ENCODE measurements at places on chromosomes 5 and 9.

DNA sequence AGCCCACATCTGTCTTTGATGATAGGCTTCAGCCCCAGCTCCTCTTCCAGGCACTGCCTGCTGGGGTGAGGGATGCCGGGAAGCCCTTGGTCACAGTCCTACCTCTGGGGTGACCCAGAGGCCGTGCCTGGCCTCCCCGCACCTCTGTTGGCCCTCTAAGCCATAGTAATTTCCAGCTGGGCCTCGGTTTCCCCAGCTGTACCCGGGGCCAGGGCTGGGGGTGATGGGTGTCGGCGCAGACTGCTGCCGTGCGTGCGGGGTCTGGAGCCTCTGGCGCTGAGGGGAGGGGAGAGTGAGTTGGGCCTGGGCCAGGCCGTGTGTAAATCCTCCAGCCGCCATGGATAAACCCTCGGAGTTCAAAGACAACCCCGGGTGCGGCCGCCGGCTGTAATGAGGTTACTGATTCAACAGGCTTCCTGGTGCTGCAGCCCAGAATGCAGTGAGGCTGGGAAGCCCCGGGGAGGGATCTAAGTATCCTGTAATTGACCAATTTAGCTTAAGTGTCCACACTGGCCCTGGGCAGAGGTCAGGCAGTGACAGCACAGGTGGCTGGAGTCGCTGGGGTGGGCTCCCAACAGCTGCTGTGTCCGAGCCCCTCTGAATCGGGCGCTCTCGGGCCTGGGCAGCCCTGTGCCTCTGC lies 7.1 kb downstream of the RXRA start:
- DNase-seq, result no peak

DNA sequence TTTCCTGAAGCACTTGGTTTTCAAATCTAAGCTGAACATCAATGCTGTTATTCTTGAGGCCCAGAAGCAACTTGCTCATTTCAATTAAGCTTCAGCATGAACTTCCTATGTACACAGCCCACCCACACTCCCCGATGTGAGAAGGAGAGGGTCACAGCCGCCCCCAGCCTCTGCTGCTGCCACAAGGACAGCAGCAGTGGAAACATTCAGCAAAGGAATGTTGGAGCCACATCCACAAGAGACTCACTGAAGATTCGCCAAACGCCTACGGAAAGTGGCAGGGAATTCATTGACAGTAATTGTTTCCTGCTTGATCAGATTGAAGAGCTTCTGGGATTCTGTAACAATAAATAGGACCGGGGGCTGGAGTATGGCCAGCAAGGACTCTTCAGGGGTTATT lies 2.9 kb downstream of the TGFBI start:
- no peak for DNase-seq

- DNase-seq, result no peak
Observed at GRCh38 chr9:133725886-133726285, 12.3 kb downstream of the SARDH start.

- DNase-seq, result peak; percentile 87
Observed at GRCh38 chr5:81755320-81755719, 4.4 kb upstream of the SSBP2 start.

DNA sequence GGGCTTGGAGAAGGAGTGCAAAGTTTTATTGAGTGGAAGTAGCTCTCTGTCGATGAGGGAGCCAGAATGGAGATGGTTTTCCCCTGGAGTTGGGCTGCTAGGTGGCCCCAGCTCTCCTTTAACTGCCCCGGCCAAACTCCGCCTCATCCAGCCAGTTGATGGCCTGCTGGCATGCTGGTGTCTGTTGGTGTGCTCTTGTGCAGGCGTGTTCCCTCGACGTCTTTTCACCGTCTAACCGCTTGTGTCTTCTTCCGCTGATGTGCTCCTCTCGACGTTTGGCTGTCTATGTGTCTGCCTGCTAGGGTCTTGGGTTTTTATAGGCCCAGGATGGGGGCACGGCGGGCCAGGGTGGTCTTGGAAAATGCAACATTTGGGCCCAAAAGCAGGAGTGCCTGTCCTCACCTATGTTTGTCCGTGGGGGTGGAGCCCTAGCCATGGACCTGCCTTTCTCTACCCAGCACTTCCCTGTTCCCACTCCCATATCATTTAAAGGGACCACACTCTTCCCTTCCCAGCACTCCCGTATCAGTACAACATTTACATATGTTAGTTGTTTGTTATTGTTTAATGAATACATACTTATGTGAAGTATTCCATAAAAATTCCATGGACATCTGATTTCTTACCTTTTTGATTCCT lies 97.9 kb downstream of the CDC42SE2 start:
- no peak for DNase-seq

DNA sequence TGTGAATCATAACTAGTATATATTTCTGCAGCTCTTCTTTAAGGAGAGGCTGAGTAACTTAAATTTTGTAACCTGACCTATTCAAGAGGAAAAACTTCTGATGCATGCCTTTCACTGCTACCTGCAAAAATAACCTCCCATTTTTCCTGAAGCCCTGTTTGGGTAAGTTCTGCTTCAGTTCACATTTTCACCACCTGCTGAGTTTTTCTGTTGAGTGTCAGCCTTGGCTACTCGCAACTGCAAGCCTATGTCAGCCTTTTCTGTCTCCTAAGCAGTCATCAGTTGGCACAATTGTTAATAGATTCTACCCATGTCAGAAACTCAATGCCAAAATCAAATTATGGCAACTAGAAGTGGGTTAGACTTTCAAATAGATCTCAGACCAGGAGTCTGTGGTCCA lies 8.2 kb upstream of the TNFAIP8 start:
- no peak for DNase-seq

DNA sequence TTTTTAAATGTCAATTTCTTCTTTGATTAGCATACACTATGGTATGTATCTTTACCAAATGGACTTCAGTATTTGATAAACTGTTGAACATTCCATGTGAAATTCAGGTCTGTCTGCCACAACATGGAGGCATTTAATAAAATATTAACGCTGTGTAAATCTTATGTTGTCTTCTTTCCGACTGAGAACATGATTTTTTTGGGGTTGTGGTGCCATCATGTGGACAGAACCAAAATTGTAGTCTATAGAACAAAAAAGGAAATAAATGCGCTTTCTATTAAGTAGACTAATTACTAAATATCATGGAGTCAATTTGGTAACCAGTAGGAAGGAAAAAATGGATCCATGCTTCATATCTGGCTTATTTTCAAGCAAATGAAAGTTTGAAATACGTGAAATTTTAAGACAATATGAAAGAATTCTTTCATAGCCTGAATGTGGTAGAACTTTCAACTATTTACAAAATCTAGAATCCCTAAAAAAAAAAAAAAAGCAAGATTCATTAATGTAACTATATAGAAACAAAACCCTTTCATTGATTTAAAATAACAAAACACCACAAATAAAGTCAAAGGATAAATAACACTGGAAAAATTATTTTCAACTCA lies 2.8 kb upstream of the PLK2 start:
- DNase-seq, result peak; percentile 43

GRCh38 chr9:35490910-35491465 lies 1.1 kb downstream of the RUSC2 start:
- no peak for DNase-seq

DNA sequence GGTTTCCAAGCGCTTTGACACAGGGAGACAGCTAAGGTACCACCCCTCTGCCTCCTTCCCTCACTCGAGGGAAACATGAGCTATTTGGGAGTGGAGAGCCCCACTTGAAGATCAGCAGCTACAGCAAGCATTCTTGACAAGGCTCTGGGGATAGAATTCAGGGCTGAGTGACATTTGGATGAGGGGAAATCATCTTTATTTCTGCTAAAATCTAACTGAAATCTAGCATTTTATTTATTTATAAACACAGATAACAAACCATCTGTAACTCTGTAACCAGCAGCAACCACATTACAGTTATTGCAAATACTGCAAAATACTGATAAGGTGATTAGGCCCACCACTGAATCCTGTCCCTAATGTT lies 22.4 kb downstream of the RNF130 start:
- no peak for DNase-seq

GRCh38 chr9:21833090-21833801 lies 30.8 kb downstream of the MTAP start:
- no peak for DNase-seq

GRCh38 chr5:150295741-150296486 lies 6.3 kb upstream of the CAMK2A start:
- DNase-seq, result no peak

DNA sequence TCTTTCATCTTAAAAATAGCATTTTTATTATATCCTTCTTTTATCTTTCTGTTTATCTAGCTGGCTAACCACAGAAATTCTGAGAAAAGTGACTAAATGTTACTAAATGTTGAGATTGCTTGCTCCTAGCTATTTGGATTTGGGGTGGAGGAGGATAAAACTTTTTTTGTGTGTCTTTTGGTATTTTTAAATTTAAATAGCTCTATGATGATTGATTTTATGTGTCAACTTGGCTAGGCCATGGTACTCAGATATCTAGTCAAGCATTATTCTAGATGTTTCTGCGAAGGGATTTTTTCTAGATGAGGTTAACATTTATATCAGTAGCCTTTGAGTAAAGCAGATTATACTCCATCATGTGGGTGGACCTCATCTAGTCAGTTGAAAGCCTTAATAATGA lies 75.0 kb downstream of the GCNT1 start:
- no peak for DNase-seq

- DNase-seq, result no peak
Observed at GRCh38 chr9:13556656-13557055, 277.2 kb upstream of the MPDZ start.

GRCh38 chr5:129716235-129716634 lies 31.7 kb upstream of the MINAR2 start:
- no peak for DNase-seq

GRCh38 chr9:76676857-76677256 lies 87.4 kb upstream of the PCA3 start:
- no peak for DNase-seq

- no peak for DNase-seq
Observed at GRCh38 chr5:35162848-35163709, 67.2 kb downstream of the PRLR start.

DNA sequence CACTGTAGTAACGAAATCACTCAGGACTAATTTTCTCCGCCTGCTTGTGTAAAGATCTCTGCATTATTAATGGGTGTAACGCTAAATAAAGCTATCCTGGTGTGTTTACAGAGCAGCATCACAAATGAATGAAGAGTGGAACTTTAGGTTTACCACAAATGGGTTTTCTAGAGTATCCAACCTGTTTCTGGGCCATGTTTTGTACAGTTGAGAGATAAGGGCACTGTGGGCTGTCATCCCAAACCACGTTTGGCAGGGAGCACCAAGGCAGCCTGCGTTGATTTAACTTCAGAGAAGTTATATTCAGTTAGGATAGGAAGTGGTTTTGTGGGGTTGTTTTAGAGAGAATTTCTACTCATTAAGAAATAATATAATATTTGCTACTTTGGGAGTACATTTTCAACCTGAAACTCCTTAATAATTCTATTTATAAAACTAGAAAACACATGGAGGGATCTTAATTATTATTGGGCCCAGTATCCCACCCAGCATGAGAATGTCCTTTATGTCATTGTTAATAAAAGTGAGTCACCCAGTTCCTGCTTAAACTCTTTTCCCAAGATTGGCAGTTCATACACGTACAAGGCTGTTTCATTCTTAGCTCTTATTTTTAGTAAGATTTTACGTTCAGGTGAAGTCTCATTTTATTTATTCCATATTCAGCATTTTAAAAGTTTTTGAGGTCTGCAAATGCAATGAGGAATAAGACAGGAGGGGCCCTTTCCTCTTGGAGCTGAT lies 8.0 kb downstream of the KCNN2 start:
- no peak for DNase-seq

DNA sequence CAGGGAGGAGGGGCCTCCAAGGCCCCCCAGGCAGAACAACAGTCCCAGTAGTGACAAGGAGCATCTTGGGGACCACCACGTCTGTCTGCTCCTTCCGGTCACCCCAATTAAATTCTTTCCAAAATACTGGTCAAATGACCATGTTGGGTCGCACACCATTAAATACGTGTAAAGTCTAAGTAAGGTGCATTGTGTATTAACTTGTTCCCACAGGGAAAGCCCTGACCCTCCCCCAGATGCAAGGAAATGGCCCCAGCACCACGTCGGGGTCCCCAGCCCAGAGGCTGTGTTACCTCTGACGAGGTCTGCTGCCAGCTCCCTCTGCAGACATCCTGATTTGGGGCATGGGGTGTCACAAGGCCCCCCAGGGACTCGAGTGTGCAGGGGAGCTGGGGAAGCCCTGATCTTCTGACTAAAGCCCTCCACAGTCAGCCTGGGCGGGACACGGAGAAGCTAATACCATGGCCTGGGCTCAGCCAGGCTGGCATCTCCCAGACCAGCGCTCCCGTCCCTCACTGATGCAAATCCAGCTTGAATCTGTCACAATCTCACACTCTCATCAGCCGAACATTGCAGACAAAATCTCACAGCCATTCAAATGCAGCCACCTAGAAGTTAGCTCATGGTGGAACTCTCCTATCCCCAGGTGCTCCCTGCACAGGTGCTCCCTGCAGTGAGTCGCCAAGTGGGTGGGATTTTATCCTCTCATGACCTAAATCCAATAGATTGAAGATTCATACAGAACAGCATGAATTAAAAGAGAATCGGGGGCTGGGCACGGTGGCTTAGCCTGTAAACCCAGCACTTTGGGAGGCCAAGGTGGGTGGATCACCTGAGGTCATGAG lies 13.6 kb downstream of the TERT start:
- DNase-seq, result no peak

GRCh38 chr9:29691758-29692407 lies 2118.6 kb upstream of the C9orf72 start:
- peak; percentile 50 for DNase-seq

DNA sequence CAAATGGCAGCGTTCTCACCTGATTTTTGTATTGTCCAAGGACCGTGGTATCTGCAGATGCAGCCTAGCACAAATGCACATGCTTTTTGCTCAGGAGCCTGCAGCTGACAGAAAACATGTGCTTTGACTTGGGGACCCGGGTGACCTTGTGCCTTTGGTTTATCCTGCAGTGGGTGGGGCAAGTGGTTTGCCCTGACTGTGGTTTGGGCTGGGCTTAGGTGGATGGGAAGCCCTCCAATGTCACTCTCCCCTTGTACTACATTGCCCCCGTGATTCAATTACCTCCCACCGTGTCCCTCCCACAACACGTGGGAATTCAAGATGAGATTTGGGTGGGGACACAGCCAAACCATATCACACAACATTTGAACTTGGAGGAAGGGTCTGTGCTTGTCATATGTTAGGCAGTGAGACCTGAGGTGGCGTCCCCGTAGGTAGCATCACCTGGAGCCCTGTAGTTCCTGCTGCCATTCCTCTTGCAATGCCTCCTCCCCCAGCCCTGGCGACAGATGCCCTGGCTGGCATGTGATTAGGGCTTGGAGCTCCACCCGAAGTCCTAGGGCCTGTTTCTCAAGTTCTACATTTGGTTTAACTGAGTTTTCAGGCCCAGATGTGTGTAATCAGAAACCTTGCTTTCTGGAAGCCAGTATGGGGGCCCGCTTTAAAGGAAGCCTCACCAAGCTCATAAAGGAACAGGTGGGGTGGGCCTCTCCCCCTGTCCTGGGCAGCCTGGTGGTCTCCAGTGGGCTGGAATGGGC lies 2.1 kb downstream of the ANKRD33B start:
- DNase-seq, result no peak

Data from H4 (cell line).